ENCODE measurements at places on chromosomes 12 and 14.

GRCh38 chr12:101707131-101707782 lies 9.8 kb downstream of the CHPT1 start:
- DNase-seq, result no peak

DNA sequence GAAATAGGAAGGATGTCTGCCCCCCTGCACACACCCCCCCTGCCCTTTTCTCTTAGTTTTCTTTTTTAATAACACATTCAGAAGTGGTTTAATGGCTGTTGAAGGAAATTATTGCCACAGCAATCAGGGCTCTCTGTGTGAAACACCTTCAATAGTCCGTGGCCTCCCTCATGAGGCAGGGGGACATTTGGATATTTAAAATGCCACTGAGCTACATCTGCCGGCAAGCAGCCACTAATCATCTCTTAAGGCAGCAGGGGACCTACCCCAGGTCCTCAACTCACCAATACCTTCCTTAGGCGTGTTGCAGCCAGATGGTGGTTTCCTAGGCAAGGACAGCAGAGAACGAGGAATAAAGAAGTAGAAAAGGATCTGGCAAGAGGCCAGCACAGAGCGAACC lies 283.2 kb downstream of the TTC8 start:
- DNase-seq, result no peak

- DNase-seq, result no peak
Observed at GRCh38 chr12:41920355-41920754, 224.3 kb downstream of the GXYLT1 start.

GRCh38 chr12:53539526-53539925 lies 32.2 kb upstream of the NPFF start:
- DNase-seq, result no peak

DNA sequence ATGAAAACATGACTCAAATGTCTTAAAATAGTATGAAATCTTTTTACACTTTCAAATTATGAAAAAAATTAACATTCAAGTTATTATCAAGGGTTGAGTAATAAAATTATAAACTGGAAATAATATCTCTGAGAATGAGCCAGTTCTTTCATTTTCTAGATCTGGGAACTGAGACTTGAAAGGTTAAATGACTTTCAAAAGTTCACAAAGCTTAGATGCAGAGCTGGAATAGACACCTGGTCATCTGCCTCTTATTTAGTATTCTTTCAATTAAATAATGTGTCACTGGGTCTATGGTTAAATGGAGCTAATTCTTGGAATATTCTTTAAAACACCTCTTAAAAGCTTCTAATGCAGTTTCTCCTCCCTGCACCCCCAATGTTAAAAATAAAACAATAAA lies 86.6 kb downstream of the CDK17 start:
- no peak for DNase-seq

- DNase-seq, result no peak
Observed at GRCh38 chr14:36505892-36506731, 13.9 kb downstream of the NKX2-1 start.

GRCh38 chr14:57818511-57818910 lies 47.4 kb downstream of the SLC35F4 start:
- DNase-seq, result no peak

DNA sequence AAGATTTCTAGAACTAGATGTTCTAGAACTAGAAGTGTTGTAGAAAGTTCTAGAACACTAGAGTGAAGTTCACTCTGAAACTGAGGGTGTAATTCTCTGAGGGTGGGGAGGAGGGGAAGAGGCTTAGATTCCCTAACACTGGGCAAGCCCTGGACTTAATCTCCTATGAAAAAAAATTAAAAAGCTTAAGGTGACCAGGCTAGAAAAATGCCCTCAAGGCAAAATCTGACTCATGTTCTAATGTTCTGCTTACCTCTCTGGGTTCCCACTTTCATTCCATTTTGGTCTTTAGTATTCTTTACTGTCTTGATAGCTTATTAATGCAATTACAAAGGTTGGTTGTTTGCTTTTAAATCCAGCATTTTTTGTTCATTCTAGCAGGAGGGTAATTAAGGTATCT lies 101.5 kb downstream of the KICS2 start:
- no peak for DNase-seq

DNA sequence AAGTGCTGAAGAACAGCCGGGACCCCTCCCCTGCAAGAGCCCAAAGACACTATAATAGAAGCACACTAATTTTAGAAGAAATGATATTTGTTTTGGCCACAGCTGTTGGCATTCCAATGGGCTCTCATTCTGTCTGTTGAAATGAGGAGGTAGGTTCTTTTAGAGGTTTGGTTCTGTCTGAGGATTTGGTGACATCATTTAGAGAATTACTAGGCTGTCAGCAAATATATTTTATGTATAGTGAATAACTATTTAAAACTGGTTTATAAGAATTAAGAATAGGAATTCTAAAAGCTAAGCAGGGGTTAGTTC lies 200.7 kb upstream of the SLC38A2 start:
- no peak for DNase-seq

DNA sequence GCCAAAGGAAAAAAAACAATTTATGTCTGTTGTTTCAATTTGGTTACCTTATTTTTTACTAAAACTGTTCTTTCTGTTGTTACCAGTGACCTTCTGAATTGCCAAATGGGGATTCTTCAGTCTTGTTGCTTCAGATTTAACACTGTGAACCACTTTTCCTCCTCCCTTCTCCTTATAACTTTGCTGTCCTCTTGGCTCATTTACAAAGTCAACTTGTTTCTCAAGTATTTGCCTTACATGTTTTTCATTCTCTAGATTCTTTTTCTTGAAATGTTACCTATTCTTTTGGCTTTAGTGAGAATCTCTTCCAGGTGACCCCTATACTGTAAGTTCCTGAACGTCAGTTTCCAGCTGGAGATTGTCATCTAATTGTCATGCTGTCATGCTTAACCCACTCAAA lies 19.4 kb downstream of the FUT8 start:
- no peak for DNase-seq

- no peak for DNase-seq
Observed at GRCh38 chr12:68270358-68270757, 17.0 kb upstream of the IL22 start.

GRCh38 chr14:64444140-64444539 lies 21.2 kb upstream of the AKAP5 start:
- no peak for DNase-seq

DNA sequence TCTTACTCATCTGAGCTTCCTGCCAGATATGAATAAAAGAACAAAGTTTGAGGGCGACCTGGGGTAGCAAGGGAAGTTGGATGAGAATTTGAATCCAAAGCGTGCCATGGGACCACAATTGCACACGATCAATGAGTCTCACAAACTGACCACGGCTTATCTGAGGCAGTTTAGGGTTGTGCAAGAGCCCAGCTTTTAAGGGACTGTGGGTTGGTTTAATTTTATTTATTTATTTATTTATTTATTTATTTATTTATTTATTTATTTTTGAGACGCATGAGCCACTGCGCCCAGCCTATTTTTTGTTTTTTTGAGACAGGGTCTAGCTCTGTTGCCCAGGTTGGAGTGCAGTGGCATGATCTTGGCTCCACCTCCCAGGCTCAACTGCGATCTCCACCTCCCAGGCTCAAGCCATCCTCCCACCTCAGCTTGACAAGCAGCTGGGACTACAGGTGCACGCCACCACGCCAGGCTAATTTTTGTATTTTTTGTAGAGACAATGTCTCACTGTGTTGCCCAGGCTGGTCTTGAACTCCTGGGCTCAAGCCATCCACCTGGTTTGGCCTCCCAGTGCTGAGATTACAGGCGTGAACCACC lies 1.1 kb downstream of the AMDHD1 start:
- DNase-seq, result no peak

- DNase-seq, result no peak
Observed at GRCh38 chr12:67651132-67651695, 2.7 kb downstream of the DYRK2 start.

DNA sequence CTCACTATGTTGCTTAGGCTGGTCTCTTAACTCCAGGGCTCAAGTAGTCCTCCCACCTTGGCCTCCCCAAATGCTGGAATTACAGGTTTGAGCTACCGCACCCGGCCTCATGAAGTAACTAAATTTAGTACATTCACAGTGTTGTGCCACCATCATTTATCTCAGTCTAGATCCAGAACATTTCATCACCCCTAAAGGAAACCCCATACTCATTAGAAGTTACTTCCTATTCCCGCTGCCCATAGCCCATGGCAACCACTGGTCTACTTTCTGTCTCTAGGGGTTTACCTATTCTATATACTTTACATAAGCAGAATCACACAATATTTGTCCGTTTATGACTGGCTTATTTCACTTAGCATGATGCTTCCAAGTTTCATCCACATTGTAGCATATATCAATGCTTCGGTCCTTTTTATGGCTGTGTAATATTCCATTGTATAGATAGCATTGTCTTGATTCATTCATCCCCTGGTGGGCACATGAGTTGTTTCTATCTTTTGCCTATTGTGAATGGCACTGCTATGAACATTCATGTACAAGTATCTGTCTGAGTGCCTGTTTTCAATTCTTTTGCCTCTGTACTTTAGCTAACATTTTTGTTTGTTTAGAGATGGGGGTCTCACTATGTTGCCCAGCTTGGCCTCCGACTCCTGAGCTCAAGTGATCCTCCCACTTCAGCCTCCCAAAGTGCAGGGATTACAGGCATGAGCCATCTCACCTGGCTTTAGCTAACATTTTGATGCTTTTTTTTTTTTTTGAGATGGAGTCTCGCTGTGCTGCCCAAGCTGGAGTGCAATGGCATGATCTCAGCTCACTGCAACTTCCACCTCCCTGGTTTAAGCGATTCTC lies 10.2 kb upstream of the SH2B3 start:
- no peak for DNase-seq

DNA sequence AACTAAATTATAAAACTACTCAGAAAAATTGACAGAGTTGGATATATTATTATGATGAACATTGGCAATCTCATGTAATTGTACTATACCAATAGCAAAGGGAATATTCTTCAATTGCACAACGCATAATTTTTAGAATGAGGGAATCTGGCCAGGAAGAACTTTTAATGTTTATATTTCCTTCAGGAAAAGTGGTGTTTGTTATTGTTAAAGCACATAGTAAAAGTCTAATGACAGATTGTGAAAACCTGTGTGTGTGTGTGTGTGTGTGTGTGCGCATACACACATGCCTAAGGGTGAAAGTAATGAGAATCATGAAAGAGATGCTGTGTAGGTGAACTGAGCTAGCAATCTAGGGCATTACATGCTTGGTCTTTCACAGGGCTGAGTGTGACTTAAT lies 877.7 kb downstream of the SLC6A15 start:
- DNase-seq, result no peak

GRCh38 chr12:80937391-80938238 lies at the start of gene LIN7A:
LIN7A (minus strand) TSS chr12:80937934; CDS start chr12:80937722, 212 bp downstream.
- DNase-seq, result no peak

DNA sequence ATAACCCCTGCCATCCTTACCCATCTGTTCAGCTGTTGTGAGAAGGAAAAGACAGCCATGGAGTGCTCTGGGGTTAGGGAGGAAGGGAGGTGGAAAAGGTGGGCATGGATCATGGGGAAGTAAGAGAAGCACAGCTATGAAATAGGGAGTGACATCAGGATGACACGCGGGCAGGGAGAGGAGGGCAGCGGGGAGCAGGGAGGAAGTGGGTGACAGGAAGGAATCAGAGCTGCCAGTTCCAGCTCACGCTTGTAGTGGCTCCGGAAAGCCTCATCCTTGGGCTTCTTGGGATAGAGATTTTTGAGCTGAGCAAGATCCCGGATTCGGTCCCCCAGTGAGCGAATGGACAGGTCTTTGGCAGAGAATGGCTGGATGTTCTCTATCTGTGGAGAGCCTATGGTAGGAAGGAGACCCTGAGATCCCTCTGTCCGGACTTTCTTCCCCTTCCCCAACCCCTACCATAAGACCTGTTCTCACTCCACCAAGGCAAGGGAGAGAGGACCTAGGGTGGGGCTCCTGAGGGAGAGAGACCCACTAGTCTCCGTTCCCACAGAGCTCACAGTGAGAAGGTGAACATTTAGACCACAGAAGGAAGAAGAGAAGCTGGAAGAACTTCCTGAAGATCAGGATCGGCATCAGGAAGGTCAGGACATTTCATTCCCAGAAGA lies 10.3 kb downstream of the NAB2 start:
- no peak for DNase-seq

GRCh38 chr12:68397566-68398158 lies 65.5 kb upstream of the MDM1 start:
- no peak for DNase-seq

- no peak for DNase-seq
Observed at GRCh38 chr14:68297039-68297438, 477.5 kb downstream of the RAD51B start.

DNA sequence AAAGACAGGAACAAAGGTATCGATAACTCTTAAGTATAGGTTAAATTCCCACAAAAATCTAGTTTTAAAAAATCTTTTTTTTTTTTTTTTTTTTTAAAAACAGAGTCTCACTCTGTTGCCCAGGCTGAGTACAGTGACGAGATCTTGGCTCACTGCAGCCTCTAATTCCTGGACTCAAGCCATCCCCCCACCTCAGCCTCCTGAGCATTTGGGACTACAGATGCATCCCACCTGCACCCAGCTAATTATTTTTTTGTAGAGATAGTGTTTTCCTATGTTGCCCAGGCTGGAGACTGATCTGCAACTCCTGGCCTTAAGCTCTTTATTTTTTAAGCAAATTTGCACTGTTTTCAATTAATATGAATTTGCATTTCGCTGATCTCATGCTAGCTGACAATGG lies 9.8 kb downstream of the PSEN1 start:
- no peak for DNase-seq

- peak; percentile 20 for DNase-seq
Observed at GRCh38 chr12:66087365-66087943, 43.1 kb downstream of the LLPH start.

- no peak for DNase-seq
Observed at GRCh38 chr14:96693252-96693820, 103.8 kb upstream of the VRK1 start.

- no peak for DNase-seq
Observed at GRCh38 chr12:84033162-84033561, 879.4 kb downstream of the SLC6A15 start.

DNA sequence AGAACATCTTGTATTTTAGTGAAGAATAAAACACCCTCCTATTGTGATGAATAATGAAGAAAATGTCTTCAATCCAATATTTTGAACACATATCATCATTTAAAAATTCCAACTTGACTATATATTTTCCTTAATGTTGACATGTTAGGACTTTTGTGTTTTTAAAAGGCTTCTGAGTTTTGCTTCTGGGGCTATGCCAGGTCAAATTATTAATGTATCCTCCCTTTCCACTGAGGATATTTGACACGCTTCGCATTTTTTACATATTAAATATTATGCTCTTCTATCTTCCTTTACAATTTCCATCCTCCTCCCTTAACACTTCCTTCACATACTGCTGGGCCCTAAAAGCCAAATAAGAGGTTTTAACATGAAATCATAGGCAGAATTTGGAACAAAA lies 20.6 kb downstream of the RERG start:
- DNase-seq, result no peak

GRCh38 chr14:101540481-101541462 lies 20.5 kb upstream of the DIO3 start:
- DNase-seq, result no peak

GRCh38 chr14:58460772-58461171 lies 33.3 kb downstream of the KIAA0586 start:
- no peak for DNase-seq

DNA sequence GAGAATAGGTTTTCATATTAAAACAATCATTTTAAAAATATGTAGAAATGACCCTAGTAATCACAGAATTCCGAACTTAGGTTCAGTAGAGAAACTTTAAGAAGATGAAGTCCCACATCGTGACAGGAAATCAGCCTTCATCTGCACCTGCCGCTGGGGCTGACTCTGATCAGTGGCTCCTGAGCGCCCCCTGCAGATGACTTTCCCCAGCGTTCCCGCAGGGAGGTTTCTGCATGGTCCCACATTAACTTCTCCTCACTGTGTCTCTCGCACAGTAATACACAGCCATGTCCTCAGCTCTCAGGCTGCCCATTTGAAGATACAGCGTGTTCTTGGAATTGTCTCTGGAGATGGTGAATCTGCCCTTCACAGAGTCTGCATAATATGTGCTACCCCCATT lies 1131.1 kb downstream of the TMEM121 start:
- peak; percentile 36 for DNase-seq
